ENCODE measurements at places on chromosomes 5 and 9. TPM values are rescaled to one million over a fixed set of nuclear protein-coding genes. Genes with fewer than 3 reads are reported as not detected.

GRCh38 chr5:34913072-34913471, 2.2 kb downstream of the RAD1 start:
- no peak overlapping the region for H3K27ac ChIP-seq
- H3K4me1 ChIP-seq: peaks cover 23% of the 10 kb centered on the region
- no peak overlapping the region for H3K4me3 ChIP-seq
- no peaks in the 10 kb centered on the region for H3K27me3 ChIP-seq
- no peak for DNase-seq

- DNase-seq: no peak
- no peaks in the 10 kb centered on the region for H3K36me3 ChIP-seq
- no peaks in the 10 kb centered on the region for H3K27me3 ChIP-seq
- no peak overlapping the region for H3K4me3 ChIP-seq
- no peak overlapping the region for H3K27ac ChIP-seq
Measured at GRCh38 chr9:4262735-4263141, 37.1 kb downstream of the GLIS3 start.

GRCh38 chr5:94288937-94289336, 329.5 kb downstream of the KIAA0825 start:
- no peak overlapping the region for H3K27ac ChIP-seq
- H3K4me1 ChIP-seq: no peaks in the 10 kb centered on the region
- H3K27me3 ChIP-seq: no peaks in the 10 kb centered on the region
- no peaks in the 10 kb centered on the region for H3K36me3 ChIP-seq
- H3K4me3 ChIP-seq: no peak overlapping the region

ACOT12 gene
- polyA plus RNA-seq: not detected

DNA sequence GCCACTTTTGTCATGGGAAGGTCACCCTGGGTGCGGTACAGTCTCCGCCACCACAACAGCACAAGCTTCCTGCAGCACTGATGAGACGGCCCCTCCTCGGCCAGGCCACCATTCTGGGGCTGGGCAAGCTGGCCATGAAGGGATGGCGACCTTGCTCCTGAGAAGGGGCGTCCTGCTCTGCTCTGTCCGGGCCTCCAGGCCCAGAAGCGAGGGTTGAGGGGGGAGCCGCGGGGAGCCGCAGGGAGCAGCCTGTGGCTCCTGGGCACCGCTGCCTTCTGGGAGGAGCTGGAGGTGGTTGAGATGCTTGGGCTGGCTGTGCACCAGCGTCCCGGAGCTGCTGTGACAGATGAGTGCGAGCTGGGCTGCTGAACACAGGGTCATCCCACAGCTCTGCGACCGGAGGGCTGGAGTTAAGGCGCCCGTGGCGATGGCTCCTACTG, 84.3 kb upstream of the RAPGEF1 start:
- H3K27ac ChIP-seq: no peak overlapping the region
- H3K4me1 ChIP-seq: no peaks in the 10 kb centered on the region
- no peak overlapping the region for H3K4me3 ChIP-seq
- peaks cover 7% of the 10 kb centered on the region for H3K27me3 ChIP-seq
- H3K36me3 ChIP-seq: no peaks in the 10 kb centered on the region

ZFP37 gene
- 0.80 TPM for polyA plus RNA-seq

DNA sequence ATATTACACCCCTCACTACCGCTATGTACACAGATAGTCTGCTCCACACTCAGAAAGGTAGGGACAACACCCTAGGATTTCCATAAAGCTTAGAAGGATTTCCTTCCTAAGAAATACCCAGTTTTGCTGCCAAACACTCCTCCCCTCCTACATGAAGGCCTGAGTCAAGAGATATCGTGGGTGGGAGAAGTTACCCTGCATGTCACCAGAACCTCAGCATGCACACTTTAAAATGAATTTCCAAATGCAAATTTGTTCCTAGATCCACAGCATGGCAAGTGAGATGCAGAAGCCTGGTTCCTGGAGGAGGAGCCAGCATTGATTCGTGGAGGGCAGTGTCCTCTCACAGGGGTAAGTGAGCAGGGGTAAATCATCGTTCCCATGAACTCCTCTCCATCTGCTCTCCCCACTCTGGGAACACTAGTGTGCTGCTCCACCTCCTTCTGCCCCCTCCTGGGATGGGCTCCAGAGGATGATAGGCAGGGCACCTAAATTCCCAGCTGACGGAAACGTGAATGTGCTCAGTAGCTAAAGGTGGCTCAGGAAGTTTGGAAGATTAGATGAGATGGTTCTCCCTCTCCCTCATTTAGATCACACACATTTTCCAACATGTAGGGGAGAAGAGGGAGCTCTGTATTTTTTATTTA, 76.7 kb downstream of the PDE4D start:
- H3K4me3 ChIP-seq: no peak overlapping the region
- no peaks in the 10 kb centered on the region for H3K36me3 ChIP-seq
- no peaks in the 10 kb centered on the region for H3K4me1 ChIP-seq

IL13 gene
- not detected for polyA plus RNA-seq

FCN1 gene
- polyA plus RNA-seq: 8.9 TPM

CFAP90 gene
- polyA plus RNA-seq: not detected

DNA sequence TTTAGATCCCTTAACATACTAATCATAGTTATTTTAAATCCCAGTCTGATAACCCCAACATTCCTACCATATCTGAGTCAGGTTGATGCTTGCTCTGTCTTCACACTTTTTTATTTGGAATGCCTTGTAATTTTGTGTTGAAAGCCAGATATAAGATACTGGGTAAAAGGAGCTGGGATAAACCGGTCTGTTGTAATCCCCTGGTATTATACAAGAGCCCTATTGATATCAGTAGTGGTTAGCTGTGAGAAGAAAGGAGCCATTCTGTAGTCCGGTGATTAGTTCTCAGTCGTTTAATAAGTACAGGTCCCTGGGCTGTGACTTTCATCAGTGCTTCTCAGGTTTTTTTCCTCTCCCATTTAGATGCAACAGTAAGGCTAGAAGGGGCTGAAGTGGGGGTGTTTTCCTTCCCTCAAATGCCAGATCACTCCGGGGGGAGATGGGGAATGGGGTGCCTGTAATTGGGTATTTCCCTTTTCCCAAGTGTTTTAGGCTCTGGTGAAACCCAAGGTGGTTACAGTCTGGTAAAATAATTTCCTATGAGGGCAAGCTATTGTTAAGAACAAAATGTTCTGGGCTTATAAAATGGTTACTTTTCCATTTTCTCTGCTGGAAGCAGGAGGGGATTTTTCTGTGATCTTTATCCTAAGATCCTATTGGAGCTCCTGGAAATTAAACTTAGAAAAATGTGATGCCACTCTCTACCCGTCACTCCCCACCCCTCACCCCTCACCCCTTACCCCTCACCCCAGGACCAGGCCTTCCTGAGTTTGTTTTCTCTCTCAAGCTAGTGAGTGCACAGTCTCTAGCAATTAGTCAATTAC, 72.7 kb downstream of the KCNN2 start:
- H3K4me1 ChIP-seq: no peaks in the 10 kb centered on the region
- DNase-seq: no peak
- no peak overlapping the region for H3K4me3 ChIP-seq
- H3K27ac ChIP-seq: no peak overlapping the region

THOC3 gene
- 48.8 TPM for polyA plus RNA-seq

ERCC8 gene
- polyA plus RNA-seq: 12.9 TPM

GRCh38 chr5:118905196-118905595, 83.2 kb downstream of the DTWD2 start:
- H3K27ac ChIP-seq: no peak overlapping the region
- no peaks in the 10 kb centered on the region for H3K36me3 ChIP-seq
- H3K4me3 ChIP-seq: no peak overlapping the region
- DNase-seq: no peak
- H3K4me1 ChIP-seq: no peaks in the 10 kb centered on the region

- no peak overlapping the region for H3K4me3 ChIP-seq
- no peak overlapping the region for H3K27ac ChIP-seq
- H3K27me3 ChIP-seq: peaks cover 6% of the 10 kb centered on the region
- peaks cover under 1% of the 10 kb centered on the region for H3K4me1 ChIP-seq
Measured at GRCh38 chr5:151718153-151718552, 31.4 kb upstream of the SPARC start.

GRCh38 chr5:132369474-132370180, at the start of gene SLC22A5:
Gene SLC22A5 (plus strand): TSS chr5:132369710. CDS start chr5:132369973, 263 bp downstream.
- H3K4me3 ChIP-seq: peak within 1 kb of the TSS; percentile 82
- peaks cover 22% of the 10 kb centered on the region for H3K4me1 ChIP-seq

DNA sequence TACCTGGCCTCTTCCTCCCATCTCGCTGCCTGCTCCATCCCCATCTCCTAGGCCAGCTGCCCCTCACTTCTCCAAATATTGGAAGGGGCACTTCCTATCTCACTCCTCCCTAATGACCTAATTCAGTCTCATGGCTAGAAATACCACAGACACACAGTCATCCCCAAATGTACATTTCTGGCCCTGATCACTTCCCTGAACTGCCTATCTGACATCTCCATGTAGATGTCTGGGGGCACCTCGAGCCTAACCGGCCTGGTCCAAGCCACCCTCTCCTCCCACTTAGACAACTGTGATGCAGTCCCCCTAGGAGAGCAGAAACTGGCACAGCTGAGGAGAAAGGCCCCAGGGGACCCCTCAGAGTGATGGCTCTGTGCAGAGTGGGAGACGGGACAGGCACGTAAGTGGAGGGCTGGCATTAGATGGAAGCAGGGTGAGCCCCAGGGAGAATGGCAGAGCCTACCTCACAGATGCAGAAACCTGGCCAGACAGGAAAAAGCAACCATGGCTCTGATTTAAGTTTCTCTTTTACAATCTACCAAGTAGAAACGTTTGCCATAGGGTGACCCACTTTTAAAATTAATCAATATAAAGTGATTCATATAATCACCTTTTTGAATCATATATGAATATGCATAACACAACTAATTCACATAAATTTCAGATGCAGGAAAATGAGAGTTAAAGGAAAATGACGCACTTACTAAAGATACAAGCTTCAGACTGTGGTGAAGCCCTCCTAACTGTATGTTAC, 22.1 kb downstream of the CAMSAP1 start:
- H3K27ac ChIP-seq: peak overlapping the region; percentile 70
- no peak overlapping the region for H3K4me3 ChIP-seq
- no peaks in the 10 kb centered on the region for H3K36me3 ChIP-seq
- H3K27me3 ChIP-seq: peaks cover 2% of the 10 kb centered on the region
- H3K4me1 ChIP-seq: peaks cover 44% of the 10 kb centered on the region

DNA sequence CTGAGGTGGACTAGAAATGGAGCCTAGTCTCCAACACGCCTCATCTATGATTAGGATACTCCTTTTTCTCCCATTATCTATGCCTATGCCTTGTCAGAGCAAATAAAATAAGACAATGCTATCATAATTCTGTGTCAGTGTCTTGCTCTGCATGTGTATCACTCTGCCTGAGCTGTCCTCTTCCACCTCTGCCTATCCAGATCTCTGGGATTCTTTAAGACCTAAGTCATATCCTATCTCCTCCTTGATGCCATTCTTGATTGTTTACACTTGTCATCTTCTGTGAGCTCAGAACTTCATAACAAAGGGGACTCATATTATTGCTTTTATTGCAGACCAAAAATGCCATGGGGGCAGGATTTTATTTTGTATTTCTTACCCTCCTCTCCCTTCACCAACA, 351.2 kb upstream of the C9orf72 start:
- H3K4me1 ChIP-seq: no peaks in the 10 kb centered on the region
- H3K27ac ChIP-seq: no peak overlapping the region
- no peaks in the 10 kb centered on the region for H3K36me3 ChIP-seq
- no peak overlapping the region for H3K4me3 ChIP-seq

GRCh38 chr9:77725046-77725694, 77.0 kb upstream of the GNA14 start:
- H3K4me1 ChIP-seq: peaks cover 9% of the 10 kb centered on the region
- no peaks in the 10 kb centered on the region for H3K27me3 ChIP-seq
- DNase-seq: no peak
- peaks cover 37% of the 10 kb centered on the region for H3K36me3 ChIP-seq
- no peak overlapping the region for H3K27ac ChIP-seq
- no peak overlapping the region for H3K4me3 ChIP-seq

DNA sequence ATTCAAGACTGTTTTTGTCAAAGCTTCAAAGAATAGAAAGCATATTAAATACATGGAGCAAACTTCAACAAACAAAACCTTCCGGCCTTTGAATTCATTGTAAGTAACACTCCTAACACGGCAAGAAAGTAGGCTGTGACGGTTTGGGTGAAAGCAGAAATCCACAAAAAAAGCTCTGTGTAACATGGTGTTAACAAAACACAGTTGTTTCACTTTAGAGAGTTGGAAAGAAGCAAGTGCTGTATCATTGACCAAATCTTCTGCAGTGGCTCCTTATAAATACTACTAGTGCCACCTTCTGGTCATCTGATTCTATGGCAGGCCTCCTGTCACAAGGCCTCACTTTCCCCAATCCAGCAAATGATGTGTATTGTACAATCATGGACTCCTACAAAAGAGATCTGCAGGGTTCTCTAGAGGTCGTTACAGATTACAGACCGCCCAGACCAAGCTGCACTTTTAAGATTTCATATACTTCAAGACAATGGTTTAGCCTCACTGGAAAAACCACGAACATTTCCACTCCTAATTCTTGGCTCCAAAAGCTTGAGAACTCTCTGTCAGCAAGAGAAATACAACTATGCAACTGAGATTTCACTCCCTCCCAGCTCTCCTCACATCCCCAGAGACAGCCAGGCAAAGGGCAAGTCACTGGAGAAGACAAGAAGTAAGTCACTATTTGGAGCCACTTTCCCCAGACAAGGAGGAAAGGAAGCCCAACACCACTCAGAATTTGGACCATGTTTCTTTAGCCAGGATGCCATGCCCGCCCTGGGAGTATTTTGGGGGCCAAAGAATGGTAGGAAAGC, 196.2 kb downstream of the DTWD2 start:
- peaks cover 2% of the 10 kb centered on the region for H3K27me3 ChIP-seq
- DNase-seq: no peak
- H3K27ac ChIP-seq: no peak overlapping the region
- H3K4me3 ChIP-seq: no peak overlapping the region
- no peaks in the 10 kb centered on the region for H3K4me1 ChIP-seq

PCDHB3 gene
- polyA plus RNA-seq: not detected

DNA sequence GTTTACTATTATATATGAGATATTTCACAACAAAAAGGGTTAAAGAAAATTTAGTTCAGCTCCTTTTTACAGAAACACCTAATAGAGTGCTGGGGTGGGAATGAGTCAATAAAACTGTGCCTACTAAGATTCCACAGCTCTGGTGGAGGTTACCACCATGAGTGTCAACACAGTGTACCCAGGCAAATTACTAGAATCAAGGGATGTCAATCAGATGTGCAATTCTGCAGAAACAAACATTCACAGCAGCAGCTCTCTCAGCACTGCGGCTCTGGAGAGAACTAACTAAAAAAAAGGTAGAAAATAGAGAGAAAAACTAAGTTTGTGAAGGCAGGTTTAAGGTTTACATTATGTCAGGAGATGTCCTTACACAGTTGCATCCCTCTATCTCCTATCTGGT, 1313.0 kb downstream of the MAT2B start:
- H3K27ac ChIP-seq: no peak overlapping the region
- H3K36me3 ChIP-seq: no peaks in the 10 kb centered on the region
- no peaks in the 10 kb centered on the region for H3K4me1 ChIP-seq
- no peaks in the 10 kb centered on the region for H3K27me3 ChIP-seq
- H3K4me3 ChIP-seq: no peak overlapping the region

GRCh38 chr9:34994900-34995669, 5.5 kb downstream of the DNAJB5 start:
- no peaks in the 10 kb centered on the region for H3K27me3 ChIP-seq
- H3K4me3 ChIP-seq: no peak overlapping the region
- H3K27ac ChIP-seq: no peak overlapping the region
- no peak for DNase-seq
- peaks cover 7% of the 10 kb centered on the region for H3K4me1 ChIP-seq
- no peaks in the 10 kb centered on the region for H3K36me3 ChIP-seq

- no peaks in the 10 kb centered on the region for H3K4me1 ChIP-seq
- H3K36me3 ChIP-seq: no peaks in the 10 kb centered on the region
Measured at GRCh38 chr5:80607832-80608231, 37.8 kb upstream of the ANKRD34B start.

- H3K27me3 ChIP-seq: no peaks in the 10 kb centered on the region
- H3K4me1 ChIP-seq: peaks cover 19% of the 10 kb centered on the region
- DNase-seq: no peak
- no peak overlapping the region for H3K4me3 ChIP-seq
- no peak overlapping the region for H3K27ac ChIP-seq
Measured at GRCh38 chr5:158814521-158814920, 285.2 kb downstream of the EBF1 start.

MTAP gene
- polyA plus RNA-seq: 10.6 TPM
